Activated CD8-positive, alpha-beta memory T cell treated with anti-CD3 and anti-CD28 coated beads for 1 hour (primary cell): ENCODE measurements at places on chromosomes 7 and 10.

GRCh38 chr10:3192856-3193635 lies 20.5 kb upstream of the PITRM1 start:
- DNase-seq = no peak

DNA sequence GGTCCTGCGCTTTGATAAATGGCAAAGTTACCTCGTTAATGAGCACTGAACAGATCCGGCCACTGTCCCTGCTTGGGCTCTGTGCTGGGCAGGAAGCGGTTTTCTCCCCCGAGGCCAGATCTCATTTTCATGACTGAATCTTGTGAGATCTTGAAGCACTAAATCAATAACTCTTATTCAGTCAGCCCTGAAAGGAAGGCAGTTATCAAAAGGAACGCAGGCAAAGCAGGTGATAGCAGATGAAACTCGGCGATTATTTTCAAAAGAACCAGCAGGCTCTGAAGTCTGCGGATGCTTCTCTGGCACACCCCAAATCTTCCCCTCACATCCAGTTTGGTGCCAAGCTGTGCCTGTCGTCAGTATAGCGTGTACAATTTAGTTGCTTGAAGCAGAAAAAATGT lies 228.7 kb downstream of the BAMBI start:
- DNase-seq = no peak

DNA sequence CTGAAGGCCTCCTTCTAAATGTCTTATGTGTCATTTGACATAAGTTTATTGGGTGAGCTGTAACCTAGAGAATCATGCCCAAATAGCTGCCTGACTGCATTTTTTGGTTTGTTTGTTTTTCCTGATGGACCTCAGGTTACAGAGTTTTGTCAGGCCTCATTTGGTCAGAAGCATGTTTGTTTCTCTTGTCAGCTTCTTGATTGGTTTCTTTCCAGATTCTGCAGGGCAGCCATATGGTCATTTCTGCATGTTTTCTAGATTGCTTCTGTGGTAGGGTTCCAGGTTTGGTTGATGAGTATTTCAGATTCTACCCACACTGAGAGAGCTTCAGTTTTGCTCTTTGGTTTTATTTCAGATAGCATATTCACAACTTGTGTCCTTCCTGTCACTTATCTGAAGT lies 28.0 kb downstream of the GLCCI1 start:
- DNase-seq = no peak

DNA sequence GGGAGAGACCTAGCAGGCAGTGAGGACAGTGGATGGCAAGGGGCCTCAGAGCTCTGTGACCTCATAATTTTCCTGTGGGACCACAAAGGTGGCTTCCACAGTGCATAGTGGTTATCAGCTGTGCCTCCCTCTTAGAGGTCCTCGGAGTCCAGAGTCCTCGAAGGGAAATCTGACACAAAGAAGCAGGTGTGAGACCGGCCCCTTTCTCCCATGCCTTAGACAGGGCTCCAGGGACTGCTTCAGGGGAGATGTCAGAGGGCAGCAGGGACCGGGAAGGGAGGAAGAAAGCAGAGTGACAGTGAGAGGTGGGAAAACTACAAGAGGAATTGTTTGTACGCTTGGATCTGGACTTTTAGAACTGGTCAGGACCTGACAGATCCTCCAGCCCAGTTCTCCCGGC lies 66.3 kb downstream of the BAMBI start:
- DNase-seq = no peak

DNA sequence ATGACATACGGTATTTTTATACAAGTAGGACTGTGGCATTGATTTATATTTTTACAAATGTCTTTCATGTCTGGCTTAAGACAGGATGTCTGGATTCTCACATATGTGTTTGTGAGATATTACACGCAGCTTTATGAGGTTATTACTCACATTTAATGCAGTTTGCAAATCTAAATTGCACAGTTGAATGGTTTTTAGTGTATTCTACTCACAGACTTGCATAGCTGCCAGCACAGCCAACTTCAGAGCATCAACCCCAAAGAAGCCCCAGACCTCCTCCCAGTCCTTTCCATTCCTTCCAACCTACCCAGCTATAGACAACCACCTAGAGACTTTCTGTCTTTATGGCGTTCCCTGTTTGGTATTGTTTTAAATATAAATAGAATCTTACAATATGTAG lies 193.8 kb upstream of the SHH start:
- DNase-seq = no peak

DNA sequence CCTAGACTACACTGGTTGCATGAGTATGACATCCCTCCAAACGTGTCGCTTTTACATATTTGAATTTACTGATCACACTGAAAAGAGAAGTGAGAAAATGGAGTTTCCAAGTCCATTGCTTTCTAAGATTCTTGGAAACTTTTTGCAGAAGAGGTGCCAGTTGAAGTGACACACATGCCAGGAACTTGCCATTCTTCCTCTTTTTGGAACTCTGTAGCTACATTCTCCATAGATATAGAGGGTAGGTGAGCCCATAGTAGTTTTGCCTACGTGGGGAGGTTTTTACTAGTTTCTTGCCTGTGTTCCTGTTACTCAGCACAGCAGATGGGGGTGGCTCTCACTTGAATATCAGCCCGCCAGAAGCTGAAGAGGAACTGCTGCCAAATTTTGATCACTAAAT lies 286.6 kb upstream of the NRP1 start:
- no peak for DNase-seq

- no peak for DNase-seq
Measured at GRCh38 chr7:44320141-44320540, 5.3 kb downstream of the CAMK2B start.
